ENCODE measurements at places on chromosomes 3 and 15.

DNA sequence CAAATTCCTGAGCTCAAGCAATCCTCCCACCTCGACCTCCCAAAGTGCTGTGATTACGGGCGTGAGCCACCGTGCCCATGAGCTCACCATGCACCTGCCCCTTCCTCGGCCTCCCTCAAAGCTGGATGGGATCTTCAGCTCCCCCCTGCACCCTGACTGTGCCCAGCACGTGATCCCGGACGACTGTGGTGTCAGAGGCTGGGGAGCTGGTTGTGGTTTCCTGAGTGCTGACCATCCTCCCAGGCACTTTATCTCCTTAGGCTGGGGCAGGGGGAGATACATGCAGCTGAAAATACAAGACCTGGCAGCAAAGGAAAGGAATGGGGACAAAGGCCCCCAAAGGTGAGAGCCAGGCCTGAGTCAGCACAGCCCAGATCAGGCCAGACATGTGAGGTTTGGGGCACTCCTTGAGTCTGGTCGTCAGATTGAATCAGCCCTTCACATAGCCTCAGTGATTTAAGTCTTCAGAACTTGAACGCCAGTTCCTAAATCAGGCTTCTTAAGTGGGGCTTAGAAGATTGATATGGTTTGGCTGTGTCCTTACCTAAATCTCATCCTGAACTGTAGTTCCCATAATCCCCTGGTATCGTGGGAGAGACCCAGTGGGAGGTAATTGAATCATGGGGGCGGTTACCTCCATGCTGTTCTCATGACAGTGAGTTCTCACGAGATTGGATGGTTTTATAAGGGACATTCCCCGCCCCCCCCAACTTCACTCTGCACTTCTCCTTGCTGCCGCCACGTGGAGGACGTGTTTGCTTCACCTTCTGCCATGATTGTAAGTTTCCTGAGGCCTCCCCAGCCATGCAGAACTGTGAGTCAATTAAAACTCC, 35.8 kb downstream of the PRKCD start:
- peak; percentile 28 for DNase-seq

- DNase-seq: no peak
Measured at GRCh38 chr15:47743385-47743784, 26.1 kb downstream of the SEMA6D start.

DNA sequence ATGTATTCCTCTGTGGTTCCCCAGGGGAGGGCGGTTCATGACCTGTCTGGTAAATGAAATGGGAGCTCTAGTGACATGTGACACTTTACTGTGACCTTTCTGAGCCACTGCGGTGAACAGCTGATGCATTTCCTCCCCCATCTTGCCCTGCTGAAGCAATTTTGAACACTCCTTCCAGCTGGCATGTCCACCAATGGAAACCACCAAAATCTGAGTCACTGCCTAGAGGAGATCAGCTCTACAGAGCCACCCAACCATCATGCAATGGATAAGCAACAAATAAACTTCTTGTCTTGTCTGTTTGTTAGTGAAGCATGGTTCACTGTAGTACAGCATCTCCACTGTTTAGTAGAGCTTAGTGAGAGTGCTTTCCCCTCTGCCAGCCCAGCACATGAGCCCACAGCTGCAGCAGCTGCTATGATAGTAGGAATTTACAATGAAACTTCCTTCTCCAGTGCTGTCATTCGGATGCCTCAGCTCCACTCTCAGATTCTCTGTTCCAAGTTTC, 479.4 kb downstream of the NTRK3 start:
- DNase-seq: no peak

- no peak for DNase-seq
Measured at GRCh38 chr3:37859354-37859753, 2.3 kb upstream of the CTDSPL start.

DNA sequence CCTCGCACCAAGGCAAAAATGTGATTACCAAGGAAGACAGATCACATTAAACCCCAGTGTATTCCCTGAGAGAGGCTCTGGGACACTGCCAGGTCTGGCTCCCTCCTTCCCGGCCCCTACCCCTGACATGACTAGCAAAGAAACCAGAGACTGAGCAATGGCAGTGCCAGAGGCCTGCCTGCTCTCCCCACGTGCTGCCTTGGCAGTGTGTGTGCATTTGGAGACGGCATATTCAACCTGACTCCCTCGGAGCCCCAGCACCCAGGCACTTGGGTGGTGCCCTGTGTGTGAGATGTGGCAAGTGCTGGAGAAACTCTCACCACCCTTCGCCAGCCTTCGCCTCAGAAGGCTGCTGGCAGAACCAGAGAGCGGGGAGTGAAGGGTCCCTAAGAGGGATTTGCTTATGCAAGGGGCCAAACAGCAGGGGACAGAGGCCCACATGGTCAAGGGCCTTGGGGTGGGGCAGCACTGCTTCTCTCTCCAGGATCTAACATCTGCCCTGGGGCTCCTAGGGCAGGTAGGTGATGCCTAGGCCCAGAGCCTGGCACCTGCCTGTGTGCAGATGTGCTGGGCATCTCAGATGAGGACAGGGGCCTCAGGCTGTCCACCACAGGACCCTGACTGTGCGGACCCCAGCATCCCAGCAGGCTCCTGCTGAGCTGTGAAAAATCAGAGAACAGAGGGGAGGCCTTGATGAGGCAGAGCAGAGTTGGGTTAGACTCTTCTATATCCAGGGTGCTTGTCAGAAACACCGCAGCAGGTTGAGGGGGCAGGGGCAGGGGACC, 23.6 kb upstream of the PLXNA1 start:
- DNase-seq: no peak

GRCh38 chr3:129226374-129226773, 23.0 kb upstream of the COPG1 start:
- DNase-seq: no peak

- DNase-seq: no peak
Measured at GRCh38 chr15:99651023-99651807, 82.0 kb downstream of the LYSMD4 start.

DNA sequence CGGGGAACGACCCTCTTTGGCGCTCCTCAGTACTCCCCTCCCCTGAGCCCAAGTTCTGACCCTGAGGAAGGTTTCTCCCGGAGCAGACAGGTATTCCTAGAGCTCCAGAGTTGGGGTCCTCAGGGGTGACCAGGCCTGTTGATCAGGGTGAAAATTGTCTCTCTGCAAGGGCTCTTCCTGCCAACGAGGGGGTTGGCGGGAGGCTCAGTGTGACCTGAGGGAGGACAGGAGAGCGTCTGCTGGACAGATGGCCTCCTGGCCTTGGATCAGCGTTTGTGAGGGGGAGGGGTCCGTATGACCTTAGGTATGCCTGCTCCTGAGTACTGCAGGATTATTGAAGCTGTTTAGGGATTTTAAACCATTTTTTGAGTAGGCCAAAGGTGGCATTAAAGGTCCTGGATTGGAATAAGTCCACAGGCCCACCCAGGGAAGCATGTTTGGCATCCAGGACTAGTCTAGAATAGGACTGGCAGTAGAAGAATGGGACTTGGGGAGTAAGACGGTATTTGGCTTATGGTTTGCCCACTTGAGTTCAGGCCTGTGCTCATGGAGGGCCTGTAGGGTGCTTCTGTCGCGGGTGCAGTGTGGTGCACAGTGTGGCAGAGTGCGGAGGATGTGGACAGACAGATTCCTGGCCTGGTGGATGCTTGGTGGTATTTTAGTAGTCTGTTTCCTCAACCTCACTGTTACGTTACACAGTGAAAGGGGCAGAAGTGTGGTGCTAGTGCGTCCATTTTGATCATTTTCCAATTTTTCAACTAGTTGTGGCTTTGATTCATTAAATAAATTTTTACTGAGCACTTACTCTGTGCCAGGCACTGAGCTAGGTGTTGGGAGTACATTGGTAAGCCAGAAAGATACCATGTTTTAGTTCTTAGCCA, 959 bp downstream of the ZNF592 start:
- no peak for DNase-seq

GRCh38 chr3:186949281-186949982, 19.1 kb downstream of the ST6GAL1 start:
- no peak for DNase-seq

- DNase-seq: no peak
Measured at GRCh38 chr15:65076486-65077290, at the start of gene KBTBD13. KBTBD13 (plus strand) TSS chr15:65076746; CDS start chr15:65076816, 70 bp downstream.

GRCh38 chr15:82739086-82739485, 29.4 kb upstream of the AP3B2 start:
- DNase-seq: no peak

DNA sequence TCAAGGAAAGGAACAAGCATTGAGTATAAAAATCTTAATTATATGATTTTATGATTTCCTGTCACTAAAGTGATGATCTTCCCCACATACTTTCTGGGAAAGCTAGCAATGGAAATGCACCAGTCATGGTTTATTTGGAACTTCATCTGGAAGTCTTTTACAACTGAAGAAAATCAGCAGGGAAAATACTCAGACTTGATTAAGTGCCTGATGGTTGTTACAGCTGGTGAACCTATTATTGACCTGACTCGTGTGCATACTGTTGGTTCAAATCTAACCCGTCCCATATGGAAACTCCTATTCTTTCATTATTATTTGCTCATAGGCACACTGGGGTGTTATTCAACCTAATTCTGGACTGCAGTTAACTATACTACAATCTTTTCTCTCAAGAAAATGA, 701.8 kb upstream of the CCDC54 start:
- DNase-seq: no peak

DNA sequence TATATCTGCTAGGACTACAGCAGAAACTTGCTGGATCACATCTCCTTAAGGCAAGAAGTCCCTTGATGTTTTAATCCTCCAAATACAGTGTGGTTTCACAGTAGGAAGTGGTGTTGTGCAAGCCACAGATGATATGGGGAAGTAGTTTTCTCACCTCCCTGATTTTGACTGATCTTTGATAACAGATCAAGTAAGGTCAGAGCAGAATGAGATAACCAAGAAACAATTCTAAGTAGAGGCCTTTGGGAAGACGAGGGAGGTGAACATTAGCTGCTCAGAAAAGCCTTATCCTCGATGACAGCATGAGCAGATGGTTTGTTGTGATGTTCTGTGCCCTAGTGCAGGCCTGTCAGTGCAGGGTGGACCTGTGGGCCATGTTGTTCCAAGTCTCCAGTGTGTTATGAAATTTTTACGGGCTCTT, 61.3 kb downstream of the RIOX2 start:
- DNase-seq: no peak

GRCh38 chr3:13317596-13318320, 102.4 kb downstream of the NUP210 start:
- no peak for DNase-seq

GRCh38 chr15:45548753-45549520, 26.4 kb upstream of the SLC30A4 start:
- no peak for DNase-seq

DNA sequence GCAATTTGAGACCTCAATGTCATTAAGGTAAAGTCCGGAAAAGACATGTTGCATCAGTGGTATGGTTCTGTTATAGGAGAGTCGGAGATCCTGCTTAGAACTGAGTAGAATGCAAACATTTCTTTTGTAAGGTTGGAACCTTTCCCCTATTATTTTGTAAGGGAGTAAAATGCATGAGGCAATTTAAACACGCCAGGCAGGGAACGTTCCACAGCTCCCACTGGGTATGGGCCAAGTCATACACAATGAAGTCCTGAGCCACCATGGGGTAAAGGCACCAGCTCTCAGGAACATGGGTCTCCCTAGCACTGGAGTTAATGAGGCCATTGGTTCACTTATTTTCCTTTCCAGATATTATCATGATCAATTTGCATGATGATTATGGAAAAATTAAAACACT, 116.6 kb upstream of the NR2F2 start:
- DNase-seq: no peak

- DNase-seq: no peak
Measured at GRCh38 chr3:23829242-23829934, 23.6 kb downstream of the UBE2E1 start.

All from stimulated activated CD4-positive, alpha-beta T cell treated with anti-CD3 and anti-CD28 coated beads, Interleukin-1b, Interleukin-23, amount 100 ng/mL, for 4 hours (primary cell).